T47D (cell line): ENCODE measurements at places on chromosomes 12 and 14.
A peak's percentile ranks its signal among the peaks of the same experiment; 100 is the strongest.

DNA sequence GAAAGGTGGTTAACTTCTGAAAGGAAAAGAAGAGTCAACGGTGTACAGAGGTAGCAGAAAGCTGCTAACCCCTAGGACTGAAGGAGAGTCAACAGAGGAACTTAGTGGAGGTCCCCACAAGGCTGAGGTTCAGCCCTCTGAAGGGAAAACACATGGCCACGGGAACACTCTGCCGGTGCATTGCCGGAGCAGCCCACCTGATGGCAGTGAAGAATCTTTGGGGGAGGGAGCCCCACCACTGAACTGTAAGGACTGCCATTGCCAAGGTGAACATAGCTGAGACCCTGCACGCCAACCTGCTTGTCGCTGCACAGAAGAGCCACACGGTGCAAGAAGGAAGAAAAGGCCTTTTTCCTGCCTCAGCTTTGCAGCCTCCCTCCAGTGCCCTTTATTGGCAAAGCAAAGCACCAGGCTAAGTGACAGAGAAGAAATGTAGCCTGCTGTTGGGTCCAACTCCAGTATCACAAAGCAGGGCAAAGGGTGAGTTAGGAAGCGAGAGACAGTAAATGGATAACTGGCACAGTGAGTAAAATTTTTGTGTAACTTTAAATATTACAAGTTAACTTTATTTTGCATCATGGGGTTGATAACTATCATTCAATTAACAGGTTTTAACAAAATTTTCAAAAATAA, 76.9 kb downstream of the LIN52 start:
- no peak for DNase-seq

GRCh38 chr12:53951577-53952334, 2.9 kb upstream of the HOXC12 start:
- no peak for DNase-seq

DNA sequence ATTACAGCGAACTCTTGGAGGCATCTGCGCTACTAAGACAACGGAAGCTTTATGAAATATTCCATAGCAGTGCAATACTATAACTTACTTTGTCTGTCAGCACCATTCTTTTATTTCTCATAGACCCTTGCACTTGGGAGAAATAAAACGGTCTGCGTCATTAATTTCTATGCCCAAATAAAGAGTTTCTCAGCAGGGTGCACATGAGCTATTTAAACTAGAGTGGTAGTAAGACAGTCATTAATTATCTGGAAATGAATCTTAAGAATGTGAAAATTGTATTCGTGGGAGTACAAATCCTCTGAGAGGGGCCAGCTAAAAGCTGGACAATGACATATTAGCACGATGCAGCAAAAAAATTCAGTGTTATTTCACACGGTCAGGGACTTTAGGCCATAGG, 903.4 kb upstream of the FOXG1 start:
- no peak for DNase-seq

DNA sequence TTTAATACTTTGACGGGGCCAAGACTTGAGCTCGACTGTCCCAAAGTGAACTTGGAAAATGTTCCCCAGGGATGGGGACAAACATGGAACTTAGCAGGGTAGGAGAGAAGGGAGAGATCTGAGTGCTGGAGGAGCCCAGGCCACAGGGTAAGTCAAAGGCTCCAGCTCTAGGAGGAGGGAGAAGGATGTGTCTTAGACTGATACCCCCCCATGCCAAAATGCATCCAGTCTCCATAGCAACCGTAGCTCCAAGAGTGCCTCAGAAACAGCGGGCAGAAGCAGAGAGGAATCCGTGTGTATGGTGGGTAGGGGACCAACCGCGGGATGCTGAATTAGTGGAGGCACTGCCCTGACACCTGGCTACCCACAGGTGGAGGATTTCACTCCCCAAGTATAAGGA, 845 bp upstream of the AGAP2 start:
- DNase-seq, result no peak

- no peak for DNase-seq
Measured at GRCh38 chr12:45644541-45644940, 85.0 kb upstream of the ARID2 start.

- DNase-seq, result no peak
Measured at GRCh38 chr14:103539056-103539825, 10.2 kb downstream of the TRMT61A start.

DNA sequence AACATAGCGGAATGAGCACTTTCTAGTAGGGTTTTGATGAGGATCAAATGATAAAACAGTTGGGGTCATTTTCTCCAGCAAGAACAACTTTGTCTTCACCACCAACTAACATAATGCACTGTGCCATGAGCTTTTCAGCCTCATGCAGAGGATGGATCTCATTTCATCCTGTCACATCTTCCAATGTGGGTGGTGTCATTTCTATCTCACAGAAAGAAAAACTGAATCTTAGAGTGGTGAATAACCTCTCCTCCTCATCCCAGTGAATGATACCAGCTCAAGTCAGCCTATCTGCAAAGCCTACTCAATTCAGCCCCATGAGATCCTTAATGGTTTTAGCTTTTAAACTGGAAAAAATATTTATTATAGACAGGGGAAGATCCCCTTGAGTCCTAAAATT, 1147.2 kb downstream of the VRK1 start:
- no peak for DNase-seq

DNA sequence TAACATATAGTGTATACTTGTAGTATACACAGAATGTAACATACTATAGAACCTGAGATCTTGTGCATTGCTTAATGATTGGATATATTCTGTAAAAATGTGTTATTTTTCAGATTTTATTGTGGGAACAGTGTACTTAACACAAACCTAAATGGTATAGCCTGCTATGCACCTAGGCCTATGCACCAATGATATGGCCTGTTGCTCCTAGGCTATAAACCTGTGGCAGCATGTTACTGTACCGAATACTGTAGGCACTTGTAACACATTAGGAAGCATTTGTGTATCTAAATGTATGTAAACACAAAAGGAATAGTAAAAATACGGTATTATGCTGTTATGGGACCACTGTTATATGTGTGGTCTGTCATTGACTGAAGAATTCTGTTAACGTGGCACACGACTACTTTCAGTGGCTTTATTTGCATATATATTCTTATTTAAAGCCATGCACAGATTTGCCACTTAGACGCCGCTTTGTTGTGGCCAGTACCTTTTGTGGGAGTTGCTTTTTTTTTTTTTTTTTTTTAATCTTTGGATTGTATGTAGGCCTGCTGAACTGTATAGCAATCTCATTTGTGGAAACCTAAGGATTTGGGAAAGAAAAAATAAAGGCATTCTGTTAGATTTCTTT, 7.4 kb downstream of the PAPOLA start:
- no peak for DNase-seq

DNA sequence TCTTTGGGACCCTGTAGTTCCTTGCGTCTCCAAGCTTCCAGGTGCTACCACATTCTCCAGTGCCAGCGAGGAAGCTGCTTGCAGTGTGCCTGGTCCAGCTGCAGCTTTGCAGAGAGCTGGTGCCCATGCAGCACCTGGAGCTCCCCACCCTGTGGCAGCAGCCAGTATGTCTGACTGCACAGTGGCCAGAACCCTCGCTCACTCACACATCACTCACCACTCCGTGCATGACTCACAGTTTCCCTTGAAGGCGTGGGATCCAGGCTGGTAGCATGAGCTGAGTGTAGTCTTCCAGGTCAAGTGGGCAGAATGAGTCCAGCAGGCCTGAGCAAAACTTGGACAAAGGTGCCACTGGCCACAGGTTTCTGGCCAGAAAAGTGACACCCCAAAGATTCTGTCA, 33.6 kb downstream of the SDR9C7 start:
- no peak for DNase-seq

GRCh38 chr12:81888106-81888740, 129.1 kb upstream of the PPFIA2 start:
- peak; percentile 9 for DNase-seq

DNA sequence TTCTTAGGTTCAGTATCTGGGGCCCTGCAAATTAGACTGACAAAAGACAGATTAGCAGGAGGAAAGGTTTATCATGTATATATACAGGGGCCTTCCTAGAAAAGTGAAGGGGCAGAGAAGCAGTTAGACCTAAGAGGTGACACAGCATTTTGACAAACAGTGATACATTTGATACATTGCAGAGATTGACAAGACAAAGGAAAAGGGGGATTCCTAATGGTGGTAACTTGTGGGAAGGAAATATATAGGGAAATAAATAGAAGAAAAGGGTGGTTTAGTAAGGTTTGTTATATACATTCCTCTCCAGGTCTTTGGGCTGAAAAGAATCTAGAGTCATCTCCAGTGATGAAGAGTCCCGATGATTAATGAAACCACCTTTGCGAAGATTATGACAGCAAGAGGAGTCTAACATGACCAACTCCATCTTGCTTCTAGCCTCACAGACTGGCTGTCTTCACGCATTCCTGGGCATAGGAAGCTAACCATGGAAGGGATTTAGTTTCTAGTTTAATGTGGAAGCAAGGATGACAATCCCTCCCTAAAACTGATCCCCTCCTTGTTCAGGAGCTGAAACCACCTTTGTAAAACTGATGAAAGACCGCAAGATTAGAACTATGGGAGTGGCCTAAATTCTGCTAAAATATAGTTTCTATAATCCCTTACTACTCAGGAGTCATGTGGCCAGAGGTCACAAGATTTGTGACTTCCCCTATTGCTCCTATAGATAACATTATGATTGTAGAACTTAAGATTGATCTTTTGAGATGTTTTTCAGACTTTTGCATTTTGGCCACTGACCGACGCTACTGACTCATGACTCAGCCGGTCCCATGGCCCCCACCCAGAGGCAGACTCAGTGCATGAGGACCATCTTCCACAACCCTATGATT, 31.1 kb upstream of the CPM start:
- no peak for DNase-seq

DNA sequence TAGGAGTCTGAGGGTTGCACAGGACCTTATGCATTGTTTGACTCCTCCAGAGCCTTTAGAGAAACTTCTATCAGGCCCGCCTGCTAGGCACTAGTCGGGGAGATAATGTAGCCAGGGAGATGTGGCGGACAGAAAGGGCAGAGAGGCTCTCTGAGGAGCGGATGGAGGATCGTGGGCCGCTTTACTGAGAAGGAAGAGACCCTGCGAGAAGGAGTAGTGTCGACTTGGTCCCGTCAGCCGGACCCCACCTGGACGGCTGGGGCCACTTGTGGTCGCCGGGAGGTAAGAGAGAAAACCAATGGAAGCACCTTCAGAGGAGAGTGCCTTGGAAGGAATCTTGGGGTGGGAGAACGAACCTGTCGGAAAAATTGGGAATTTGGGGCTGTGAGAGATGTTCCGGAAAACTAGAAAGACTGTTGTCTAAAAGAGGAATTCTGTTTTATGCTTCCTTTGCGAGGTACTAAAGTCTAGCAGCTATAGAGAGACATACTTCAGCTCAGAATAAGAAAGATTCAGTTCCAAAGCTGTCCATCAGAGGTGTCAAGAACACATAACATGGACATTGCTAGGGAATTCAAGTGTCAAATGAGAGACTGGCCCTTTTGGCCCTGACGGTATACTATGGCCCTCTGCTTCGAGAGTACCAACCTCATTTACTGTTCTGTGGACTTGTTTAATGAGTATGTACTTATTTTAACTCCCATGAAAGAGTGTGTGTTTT, 660 bp upstream of the MCRS1 start:
- no peak for DNase-seq
